Stimulated activated CD8-positive, alpha-beta memory T cell treated with anti-CD3 and anti-CD28 coated beads, Interleukin-4, amount 100 ng/mL, for 1 hour (primary cell): ENCODE measurements at places on chromosomes 4 and X.

GRCh38 chr4:128979934-128980333 is 113.4 kb downstream of the SCLT1 start:
- no peak for DNase-seq

GRCh38 chrX:24696294-24696693 is 2.6 kb downstream of the POLA1 start:
- DNase-seq, result no peak

DNA sequence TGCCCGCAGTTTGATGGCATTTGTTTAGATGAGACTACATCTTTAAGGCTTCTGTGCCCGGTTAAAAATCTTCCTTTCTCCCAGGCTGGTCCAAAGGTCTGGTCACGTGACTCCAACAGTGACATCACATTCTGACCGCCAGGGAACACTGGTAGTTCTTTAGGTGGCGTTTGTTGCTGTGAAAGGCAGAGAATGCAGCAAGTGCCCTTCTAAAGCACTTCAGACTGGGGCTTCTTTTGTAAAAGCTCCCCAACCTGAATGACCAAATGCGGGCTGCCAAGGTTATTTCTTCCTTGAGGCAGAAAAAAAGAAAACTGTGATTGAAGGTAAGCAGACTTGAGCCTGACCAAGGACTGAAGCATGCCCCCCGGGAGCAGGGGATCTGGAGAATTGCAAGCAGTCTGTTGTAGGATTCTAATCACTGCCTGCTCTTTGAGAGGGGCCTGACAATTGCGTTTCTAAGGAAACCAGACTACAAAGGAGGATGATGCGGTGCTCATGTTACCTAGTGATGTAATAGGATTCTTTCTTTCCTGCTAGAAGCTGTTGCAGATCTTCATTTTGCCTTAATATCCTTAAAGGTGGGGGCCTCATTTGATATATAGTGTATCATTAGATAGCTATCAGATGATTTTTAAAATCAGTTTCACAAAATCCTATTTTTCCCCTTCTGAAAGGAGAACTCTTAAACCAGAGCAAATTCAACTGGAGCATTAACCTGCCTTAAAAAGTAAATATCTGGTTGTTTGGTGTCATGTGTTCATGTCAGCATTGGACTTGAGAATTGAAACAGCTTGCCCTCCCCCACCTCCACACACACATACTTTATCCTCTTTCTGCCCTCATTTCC is 133.1 kb downstream of the AKAP4 start:
- no peak for DNase-seq

DNA sequence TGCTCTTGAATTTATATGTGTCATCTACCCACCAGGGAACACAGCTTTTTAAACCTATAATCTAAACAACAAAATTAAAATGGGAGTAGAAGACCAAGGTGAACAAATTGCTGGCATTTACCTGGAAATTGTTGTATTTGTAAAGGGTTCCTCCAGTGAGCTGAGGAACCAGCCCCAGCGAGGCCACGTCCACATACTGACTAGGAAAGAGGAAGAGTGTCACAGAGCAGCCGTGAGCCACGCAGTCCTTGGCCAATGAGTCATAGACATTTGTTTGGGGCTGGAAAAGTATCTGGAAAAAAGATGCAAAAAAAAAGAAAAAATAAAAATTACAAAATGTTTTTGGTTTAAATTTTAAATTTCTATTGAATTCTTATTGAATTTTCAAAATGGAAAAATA is 58.7 kb downstream of the METTL14 start:
- no peak for DNase-seq

DNA sequence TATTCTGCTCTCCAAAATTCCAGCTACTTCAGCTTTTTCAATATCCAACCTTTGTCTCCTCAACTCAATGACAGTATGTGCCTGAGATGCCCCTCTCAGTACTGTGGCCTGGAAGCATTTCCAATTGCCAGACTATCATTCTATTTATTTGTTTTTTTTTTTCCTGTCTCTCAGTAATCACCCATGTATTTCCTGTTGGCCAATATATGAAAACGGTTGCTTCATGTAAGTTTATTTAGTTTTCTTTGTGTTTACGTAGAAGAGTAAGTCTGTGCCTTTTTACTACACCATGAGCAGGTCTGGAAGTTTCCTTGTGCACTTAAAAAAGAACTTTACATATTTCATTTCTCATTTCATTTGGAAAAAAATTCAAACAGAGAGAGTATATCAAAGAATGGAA is 537.5 kb upstream of the SPANXN1 start:
- no peak for DNase-seq

GRCh38 chr4:174214101-174214878 is 69.2 kb downstream of the FBXO8 start:
- DNase-seq, result no peak

- no peak for DNase-seq
Observed at GRCh38 chr4:84378356-84378755, 120.7 kb downstream of the NKX6-1 start.
